ENCODE measurements at places on chromosomes 5 and 9.

- no peak for DNase-seq
Measured at GRCh38 chr5:39080597-39081204, 6.5 kb upstream of the RICTOR start.

DNA sequence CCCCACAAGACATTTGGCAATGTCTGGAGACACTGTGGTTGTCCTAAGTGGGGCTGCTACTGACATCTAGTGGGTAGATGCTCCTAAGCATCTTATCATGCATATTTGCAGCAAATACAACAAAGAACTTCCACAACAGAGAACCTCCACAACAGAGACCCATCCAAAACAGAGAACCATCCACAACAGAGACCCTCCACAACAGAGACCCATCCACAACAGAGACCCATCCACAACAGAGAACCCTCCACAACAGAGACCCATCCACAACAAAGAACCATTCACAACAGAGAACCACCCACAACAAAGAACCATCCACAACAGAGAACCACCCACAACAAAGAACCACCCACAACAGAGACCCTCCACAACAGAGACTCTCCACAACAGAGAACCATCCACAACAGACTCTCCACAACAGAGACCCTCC lies 32.8 kb downstream of the ARPC5L start:
- DNase-seq: no peak

DNA sequence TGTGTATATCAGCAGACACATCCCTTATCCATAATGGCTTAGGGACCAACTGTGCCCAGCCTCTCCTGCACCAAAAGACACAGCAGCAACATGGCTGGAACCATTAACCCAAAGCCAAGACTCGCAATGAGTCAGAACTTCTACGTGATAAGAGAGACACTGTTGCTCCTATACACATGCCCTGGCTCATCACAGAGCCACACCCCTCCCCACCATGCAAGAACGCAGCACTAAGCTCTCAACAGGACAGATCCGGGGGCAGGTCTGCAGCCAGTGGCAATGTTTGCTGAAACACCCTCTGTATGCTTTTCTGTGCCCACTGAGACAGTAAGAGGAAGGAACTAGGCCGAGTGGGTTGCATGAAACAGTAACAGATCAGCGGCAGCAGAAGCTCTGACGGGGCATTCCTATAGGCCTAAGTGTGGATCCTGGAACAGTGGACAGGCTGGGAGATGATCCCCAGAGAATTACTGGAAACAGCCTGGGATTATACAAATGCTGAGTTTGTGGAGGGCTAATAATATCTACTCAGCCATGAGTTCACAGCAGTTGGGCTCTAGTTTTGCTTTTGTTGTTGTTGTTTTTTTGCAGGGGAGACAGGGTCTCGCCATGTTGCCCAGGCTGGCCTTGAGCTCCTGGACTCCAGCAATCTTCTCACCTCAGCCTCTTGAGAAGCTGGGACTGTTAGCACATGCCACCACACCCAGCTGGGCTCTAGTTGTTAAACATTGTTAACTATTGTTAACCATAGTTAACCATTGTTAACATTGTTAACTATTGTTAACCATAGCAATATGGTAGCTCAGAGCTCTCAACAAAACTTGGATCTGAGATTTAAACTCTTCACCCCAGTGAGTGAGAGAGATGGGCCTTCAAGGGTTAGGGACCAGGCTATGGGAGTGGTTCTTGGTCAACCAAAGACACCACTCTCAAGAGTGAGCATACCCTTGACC lies 41.0 kb downstream of the B4GALT1 start:
- no peak for DNase-seq

DNA sequence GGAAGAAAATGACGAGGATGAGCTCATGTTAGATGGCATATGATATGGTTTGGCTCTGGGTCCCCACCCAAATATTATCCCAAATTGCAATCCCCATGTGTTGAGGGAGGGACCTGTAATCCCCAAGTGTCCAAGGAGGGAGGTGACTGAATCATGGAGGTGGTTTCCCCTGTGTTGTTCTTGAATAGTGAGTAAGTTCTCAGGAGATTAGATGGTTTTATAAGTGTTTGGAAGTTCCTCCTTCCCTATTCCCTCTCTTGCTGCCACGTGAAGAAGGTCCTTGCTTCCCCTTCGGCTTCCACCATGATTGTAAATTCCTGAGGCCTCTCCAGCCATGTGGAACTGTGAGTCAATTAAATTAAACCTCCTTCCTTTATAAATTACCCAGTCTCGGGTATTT lies 10.1 kb downstream of the EDIL3 start:
- no peak for DNase-seq

DNA sequence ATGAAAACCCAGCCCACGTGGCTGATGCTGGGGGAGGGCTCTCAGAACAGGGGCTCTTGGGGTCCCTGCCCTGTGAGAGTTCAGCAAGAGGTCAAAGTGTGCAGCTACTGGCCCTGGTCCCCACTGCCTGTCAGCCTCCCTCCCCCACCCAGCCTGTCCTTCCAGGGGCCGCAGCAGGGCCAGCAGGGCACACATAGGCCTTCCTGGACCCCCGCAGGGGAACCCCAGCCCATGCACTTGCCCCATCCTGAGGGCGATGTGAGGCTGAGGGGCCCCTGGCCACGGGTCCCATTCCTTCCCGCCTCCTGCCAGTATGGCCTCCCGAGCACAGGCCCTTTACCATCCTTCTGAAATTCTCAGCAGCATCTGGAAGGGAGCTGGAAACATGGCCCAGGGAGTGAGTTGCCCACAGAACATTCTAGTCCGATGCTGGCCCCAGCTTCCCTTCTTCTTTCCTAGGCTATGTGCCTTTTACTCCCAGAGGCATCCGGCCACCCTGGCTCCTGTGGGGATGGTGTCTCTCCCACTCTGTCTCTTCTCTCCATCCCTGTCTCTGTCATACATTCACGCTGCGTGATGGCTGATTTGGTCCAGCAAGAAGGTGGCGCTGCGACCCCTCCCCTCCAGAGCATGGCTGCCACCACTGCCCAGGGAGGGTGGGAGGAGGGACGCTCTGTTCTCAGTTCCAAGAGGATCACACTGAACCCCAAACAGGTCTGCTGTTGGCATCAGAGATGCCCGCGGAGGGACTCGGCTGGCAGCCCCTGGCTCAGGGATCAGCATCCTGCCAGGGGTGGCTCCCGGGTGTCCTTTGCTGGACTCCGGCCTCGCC lies 19.6 kb downstream of the MRPL36 start:
- DNase-seq: no peak

- DNase-seq: no peak
Measured at GRCh38 chr5:102874054-102874453, 118.9 kb downstream of the PAM start.

DNA sequence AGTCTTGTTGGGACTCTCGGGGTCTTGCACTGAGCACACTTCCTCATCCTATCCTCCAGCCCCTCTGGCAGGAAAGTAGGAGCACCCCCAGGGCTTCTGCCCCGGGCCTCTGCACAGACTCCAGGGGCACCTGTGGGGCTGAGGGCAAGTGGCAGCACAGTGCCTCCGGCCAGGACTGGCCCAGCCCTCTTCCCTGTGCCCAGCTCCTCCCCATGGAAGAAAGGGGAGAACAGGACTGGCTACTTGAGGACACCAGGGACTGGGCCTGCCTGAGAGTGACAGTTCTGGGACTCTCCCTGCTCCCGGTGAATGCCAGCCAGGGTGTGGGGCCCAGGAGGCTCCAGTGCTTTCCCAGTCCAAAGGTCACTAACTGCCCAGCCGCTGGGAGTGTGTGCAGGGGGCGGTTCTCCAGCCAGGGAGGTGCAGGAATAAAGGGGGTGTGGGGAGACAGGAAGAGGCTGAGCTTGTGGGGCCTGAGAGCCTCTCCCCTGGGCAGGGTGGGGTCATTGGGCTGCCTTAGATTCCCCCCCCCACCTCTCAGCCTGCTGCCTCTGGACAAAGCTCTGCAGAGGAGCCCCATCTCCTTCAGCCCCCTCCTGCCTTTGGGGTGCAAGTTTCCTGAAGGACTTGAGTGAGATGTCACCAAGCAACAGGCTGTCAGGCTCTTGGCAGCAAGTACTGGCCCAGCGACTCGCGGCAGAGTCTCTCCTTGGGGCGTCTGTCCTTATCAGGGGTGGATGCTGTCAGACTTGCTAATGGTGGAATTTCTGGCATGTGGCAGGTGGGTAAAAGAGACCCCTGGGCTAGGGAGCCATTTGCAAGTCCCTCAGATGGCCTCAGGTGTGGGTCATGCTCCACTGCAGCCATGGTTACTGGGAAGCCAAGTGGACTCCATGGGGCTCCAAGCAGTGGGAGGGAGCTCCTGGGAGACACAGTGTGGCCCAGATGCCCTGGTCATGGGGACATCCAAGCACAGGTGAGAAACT lies 19.1 kb upstream of the JADE2 start:
- DNase-seq: no peak

GRCh38 chr5:86461169-86461956 lies 156.4 kb upstream of the COX7C start:
- DNase-seq: no peak

DNA sequence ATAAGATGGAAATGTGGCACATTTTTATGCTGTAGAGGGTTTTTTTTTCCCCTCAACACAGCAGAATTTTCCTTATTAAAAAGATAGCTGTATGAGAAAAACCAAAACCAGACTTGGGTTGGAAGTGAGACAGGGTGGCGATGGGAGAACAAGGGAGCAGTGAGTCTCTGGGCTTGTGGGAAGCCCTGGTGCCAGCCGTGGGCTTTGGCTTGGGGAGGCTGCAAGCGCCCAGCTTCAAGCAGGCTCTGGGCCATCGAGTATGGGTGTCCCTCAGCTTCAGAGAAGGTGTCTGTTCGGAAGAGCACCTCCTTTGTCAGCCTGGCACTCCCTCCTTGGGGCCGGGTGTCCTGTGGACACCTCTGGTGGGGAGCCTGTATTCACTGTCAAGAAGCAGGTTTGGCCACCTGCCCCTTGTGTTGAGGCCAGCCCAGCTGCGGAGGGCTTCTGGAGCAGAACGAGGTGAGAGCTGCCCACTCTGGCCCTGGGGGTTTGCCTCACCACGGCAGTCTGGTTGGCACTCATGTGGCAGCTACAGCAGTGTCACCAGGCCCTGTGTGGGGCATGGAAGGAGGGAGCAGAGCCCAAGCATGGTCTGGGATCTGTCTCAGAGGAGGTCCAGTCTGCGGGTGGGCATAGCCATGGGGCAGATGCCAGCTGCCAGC lies 37.6 kb upstream of the ANGPTL2 start:
- DNase-seq: no peak

DNA sequence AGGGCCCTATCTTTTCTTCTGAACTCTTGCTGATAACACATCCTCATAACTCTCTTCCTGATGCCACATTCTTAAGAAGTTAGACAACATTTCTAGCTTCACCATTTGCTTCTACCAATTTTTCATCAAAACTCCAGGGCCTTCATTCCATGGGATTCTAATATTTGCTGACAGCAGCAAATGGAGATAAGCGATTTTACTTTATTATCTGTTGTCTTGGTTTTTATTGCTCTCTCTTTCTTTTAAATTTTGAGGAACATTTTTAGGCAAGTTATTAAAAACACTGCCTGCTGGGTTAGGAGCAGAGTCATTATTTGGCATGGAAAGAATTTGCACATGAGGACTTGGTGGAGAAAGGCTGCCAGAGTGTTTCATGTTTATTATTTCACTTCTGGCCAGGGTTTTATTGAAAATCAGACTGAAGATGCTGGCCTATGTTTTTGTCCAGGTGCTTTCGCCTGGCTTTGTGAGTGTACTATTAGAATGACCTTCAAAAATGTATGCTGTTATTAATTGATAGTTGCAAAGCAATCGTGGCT lies 27.7 kb downstream of the NSG2 start:
- DNase-seq: no peak

- DNase-seq: no peak
Measured at GRCh38 chr5:54226215-54226614, 84.2 kb downstream of the ARL15 start.

DNA sequence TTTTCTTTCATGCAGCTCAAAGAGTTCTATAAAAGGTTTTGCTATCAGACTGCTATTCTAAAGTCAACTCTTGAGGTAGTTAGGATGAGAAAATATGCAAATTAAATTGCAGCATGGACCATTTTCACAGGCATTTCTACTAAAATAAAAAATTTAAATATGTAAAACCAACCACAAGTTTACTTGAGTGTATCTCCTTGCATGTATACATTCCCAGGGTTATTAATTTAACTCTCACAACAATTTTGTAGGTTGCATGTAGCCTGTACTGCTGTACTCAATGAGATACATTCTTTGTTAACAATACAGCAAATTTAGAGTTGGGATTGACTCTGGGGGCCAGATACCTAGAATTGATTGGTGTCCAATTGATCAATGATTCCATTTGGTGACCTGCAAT lies 265.8 kb downstream of the MED10 start:
- DNase-seq: no peak

- DNase-seq: no peak
Measured at GRCh38 chr9:114169029-114169951, 14.0 kb downstream of the COL27A1 start.

GRCh38 chr5:64895748-64896147 lies 127.0 kb downstream of the CWC27 start:
- DNase-seq: no peak

- no peak for DNase-seq
Measured at GRCh38 chr5:168925160-168925559, 346.0 kb upstream of the PANK3 start.

DNA sequence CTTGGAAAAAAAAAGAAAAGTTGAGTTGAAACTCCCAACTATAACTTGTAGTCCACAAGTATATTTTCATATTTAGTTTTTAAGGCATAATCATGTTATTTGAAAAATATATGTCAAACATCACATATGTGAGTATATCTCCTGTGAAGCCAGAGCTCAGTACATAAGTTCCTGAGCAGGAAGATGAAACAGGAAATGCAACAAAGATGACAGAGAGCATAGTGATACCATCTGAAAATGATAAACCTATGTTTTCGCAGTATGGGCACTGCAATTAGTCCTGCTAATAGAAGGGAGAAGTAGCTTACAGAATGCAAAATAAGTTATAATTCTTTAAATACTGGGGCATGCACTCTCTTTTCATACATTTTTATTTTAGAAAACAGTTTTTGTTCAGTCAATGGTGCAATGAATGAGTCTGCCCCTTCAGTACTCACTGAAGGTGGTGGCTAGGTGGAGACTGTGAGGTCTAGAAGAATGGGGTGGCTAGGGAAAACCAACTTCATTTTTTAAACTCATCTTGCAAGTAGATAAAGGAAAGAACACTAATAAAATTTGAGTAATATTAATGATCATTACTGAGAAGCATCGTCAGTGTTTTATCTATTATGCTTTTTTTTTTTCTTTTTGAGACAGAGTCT lies 54.1 kb upstream of the FYB1 start:
- DNase-seq: no peak

GRCh38 chr9:35628389-35628991 lies 10.3 kb upstream of the CD72 start:
- DNase-seq: no peak

- DNase-seq: no peak
Measured at GRCh38 chr9:81389569-81389993, 299.8 kb downstream of the TLE1 start.

DNA sequence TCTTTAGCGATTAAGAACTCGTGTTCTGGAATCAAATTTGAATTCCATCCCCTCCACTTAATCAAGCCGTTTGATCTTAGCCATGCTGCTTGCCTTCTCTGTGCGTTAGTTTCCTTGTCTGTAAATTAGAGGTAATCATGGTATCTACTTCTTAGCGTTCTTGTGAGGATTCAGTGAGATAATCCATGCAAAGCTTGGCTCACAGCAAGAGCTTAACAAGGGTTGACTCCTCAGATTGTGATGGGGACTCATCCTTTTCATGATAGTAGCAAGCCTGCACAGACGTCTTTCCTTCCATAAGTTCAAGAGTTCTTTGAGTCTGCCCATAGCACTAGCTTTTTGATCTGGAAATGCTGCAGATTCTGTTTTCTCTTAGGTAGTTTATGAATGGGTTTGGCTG lies 72.8 kb downstream of the TRIO start:
- DNase-seq: no peak

- no peak for DNase-seq
Measured at GRCh38 chr9:92328225-92328624, 2.5 kb downstream of the CENPP start.

Measured in nucleus accumbens (tissue), 56 donors.